ENCODE measurements at places on chromosomes 2 and 18. TPM values are rescaled to one million over a fixed set of nuclear protein-coding genes. Genes with fewer than 3 reads are reported as not detected.

Gene MYO3B
- not detected for total RNA-seq

Gene DSG1
- total RNA-seq, result not detected

Gene DYSF
- total RNA-seq, result 54.1 TPM

Gene MDH1B
- 0.19 TPM for total RNA-seq

Gene CKAP2L
- not detected for total RNA-seq

Gene KLHL14
- total RNA-seq, result 0.45 TPM

Gene MEIS1
- 31.7 TPM for total RNA-seq

Gene CNDP1
- not detected for total RNA-seq

Gene MTA3
- total RNA-seq, result 35.2 TPM

Gene PARD6G
- total RNA-seq, result 3.6 TPM

Gene MEP1B
- total RNA-seq, result 0.42 TPM

Gene TEX44
- total RNA-seq, result not detected

Gene CEP192
- 13.5 TPM for total RNA-seq

Gene LCT
- total RNA-seq, result 0.77 TPM

Gene TNS1
- total RNA-seq, result 449 TPM

Gene COBLL1
- 85.9 TPM for total RNA-seq

Gene ABCB11
- 0.06 TPM for total RNA-seq

Gene GYPC
- total RNA-seq, result 175 TPM

Gene RNF125
- 15.8 TPM for total RNA-seq

Gene EPG5
- total RNA-seq, result 22.8 TPM

Gene CHRNG
- not detected for total RNA-seq

DNA sequence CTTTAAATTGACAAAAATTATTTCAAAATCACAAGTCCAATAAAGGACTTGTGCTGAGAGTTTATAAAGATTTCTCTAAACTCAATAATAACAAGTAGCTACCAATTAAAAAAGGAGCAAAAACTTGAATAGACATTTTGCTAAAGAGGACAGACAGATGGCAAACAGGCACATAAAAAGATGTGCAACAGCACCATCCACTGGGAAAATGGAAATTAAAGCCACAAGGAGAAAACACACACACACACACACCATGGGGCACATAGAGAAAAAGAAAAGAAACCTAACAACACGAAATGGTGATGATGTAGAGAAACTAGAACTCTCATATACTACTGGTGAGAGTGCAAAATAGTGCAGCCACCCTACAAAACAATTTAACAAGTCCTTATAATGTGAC, 12.6 kb upstream of the SLC9A4 start:
- no peak for DNase-seq

GRCh38 chr2:215832791-215833190, 180.6 kb downstream of the MREG start:
- no peak for DNase-seq

DNA sequence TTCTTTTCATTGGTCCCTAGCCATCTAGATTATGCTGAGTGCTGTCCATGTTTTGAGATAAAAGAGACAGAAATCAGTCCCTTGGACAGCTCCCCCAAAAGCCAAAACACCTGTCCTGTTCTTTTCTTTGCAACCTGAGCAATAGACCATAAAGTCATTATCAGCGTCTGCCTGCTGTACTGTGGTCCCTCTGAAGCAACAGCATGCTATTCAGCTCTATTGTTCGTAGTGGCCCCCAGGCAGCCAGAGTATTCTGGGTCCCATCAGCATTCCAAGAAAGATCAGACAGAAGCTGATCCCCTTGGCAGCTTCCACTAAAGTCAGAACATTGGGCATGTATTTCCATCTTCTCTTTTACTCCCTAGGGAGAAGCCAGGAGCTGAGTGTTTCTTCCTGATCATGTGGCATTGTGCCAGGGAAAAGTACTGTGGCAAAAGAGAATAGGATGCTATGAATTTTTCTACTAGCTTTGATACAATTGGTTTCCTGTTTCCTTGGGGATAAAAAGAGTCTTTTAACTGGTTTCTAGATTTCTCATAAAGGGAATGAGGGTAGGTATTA, 33.6 kb upstream of the ZSWIM2 start:
- DNase-seq, result no peak

GRCh38 chr18:34809451-34810072, 99.5 kb downstream of the DTNA start:
- no peak for DNase-seq

GRCh38 chr2:70516596-70516995, 37.0 kb downstream of the TGFA start:
- DNase-seq, result no peak

- no peak for DNase-seq
These were observed 81.1 kb downstream of the MBOAT2 start for GRCh38 chr2:8922431-8922830.

DNA sequence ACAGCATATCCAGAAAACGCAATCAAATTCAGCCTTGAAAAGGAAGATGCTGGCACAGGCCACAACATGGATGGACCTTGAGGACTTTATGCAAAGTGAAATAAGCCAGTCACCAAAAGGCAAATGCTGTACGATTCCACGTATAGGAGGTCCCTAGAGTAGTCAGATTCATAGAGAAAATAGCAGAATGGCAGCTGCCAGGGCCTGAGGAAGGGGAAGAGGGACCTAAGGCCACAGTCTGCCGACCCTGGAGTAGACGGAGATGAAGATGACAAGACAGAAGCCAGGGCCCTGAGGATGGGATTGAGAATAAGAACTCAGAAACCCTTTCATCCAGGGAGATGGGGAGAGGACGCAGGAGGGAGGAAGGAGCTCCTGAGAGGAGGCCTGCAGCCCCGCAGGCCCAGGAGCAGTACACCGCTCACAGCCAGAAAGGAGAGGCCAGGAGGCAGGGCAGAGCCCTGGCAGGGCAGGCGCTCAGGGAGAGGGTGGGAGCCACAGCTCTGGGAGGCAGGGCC, 8.1 kb upstream of the MTERF4 start:
- no peak for DNase-seq

DNA sequence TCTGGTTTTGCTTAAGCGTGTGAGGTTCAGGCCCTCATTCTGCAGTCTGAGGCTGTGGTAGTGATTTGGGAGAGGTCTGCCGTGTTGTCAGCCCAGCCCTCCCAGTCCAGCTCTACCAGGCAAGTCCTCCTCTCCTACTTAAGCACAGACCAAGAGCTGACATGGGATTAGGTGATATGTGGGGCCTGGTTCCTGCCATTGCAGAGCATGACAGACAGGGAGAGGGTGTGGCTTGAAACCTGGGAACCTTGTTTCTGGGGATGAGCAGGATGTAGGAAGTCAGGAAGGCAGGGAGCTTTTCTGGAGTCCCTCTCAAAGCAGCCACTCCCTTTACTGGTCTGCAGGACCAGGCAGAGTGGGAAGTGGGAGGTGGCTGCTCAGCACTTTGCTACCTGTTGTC, 38.6 kb downstream of the PTPRM start:
- no peak for DNase-seq

- DNase-seq, result no peak
These were observed 36.7 kb upstream of the OSBPL6 start for GRCh38 chr2:178157574-178157973.

- no peak for DNase-seq
These were observed 215.3 kb upstream of the SETBP1 start for GRCh38 chr18:44465381-44465841.

DNA sequence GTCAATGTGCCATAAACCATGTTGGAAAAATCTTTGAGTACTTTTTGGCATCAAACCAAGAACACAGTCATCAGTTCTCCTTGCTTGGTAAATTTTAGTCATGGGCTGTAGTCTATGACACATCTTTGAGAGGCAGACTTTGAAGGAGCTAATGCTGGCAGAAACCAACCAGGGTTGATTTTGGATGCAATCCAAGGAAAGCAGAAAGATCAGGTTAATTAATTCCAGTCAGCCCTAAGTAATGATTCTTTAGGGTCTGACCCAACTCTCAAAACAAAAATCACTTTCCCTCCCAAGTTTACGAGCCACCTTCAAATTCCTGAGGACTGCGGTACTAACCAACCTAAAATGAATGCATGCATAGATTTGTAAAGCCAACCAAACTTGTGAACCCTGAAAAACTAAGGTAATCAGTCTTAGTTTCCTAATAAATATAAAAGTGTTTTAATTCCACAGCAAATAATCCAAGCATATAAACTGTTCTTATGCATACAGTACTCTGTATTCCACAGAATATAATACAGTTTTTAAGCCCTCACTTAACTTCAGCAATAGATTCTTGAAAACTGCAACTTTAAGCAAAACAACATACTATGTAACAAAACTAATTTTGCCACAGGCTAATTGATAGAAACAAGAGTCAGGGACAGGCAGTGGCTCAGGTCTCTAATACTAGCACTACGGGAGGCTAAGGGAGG, 22.0 kb downstream of the AP1S3 start:
- no peak for DNase-seq

- DNase-seq, result no peak
These were observed 6.1 kb upstream of the PAX3 start for GRCh38 chr2:222304737-222305515.

DNA sequence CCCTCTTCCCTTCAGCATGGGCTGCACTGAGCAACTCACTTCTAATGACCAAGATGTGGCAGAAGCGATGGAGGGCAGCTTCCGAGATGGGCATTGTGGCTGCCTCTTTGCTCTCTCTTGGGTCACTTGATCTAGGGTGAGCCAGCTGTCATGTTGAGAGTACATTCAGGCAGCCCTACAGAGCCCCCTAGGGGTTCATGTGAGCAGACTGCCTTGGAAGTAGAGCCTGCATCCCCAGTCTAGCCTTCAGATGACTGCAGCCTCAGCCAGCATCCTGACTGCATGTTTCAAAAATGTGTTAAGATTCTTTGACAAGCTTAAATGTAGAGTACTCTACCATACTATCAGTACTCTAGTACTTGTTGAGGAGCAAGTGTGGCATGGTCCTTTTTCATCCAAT, 143.9 kb downstream of the NCK2 start:
- DNase-seq, result no peak

DNA sequence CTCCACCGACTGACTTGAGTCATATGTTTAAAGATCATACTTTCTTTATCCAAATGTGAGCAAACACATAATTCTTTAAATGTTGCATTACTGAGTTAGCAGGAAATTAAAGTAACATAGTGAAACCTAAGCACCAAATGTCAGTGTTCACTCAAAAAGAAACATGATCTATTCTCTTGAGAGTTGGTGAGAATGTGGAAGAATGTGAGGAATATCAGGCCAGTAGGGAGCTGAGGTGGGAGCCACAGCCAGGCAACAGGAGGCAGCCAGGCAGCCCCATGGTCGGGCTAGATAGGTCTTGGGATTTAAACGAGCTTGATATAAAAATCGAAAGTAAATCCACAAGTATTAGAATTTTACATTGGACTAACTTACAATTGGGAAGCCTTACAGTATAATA, 198.1 kb upstream of the SH3BP4 start:
- no peak for DNase-seq

GRCh38 chr2:150011161-150011730, 423.7 kb upstream of the MMADHC start:
- no peak for DNase-seq

GRCh38 chr18:25141399-25141798, 210.6 kb downstream of the ZNF521 start:
- DNase-seq, result no peak

DNA sequence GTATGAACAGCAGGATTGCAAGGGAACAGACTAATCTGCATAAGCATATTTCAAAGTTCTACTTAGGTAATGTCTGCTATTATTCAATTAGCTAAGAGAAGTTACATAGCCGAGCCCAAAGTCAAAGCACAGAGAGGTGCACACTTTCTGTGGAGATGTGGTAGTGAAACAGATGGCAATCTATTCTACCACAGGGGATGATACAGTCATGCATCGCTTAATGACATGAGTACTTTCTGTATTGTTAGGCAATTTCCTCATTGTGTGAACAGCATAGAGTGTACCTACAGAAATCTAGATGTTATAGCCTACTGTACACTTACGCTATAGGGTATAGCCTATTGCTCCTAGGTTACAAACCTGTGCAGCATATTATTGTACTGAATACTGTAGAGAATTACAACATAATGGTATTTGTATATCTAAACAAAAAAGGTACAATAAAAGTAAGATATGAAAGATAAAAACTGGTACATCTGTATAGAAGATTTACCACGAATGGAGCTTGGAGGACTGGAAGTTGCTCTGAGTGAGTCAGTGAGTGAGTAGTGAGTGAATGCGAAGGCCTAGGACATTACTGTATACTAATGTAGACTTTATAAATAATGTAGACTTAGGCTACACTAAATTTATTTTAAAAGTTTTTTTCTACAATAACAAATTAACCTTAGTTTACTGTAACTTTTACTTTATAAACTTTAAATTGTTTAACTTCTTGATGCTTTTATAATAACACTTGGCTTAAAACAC, 197.6 kb downstream of the MBD5 start:
- DNase-seq, result no peak

GRCh38 chr2:216793386-216793785, 66.5 kb downstream of the TNP1 start:
- no peak for DNase-seq

DNA sequence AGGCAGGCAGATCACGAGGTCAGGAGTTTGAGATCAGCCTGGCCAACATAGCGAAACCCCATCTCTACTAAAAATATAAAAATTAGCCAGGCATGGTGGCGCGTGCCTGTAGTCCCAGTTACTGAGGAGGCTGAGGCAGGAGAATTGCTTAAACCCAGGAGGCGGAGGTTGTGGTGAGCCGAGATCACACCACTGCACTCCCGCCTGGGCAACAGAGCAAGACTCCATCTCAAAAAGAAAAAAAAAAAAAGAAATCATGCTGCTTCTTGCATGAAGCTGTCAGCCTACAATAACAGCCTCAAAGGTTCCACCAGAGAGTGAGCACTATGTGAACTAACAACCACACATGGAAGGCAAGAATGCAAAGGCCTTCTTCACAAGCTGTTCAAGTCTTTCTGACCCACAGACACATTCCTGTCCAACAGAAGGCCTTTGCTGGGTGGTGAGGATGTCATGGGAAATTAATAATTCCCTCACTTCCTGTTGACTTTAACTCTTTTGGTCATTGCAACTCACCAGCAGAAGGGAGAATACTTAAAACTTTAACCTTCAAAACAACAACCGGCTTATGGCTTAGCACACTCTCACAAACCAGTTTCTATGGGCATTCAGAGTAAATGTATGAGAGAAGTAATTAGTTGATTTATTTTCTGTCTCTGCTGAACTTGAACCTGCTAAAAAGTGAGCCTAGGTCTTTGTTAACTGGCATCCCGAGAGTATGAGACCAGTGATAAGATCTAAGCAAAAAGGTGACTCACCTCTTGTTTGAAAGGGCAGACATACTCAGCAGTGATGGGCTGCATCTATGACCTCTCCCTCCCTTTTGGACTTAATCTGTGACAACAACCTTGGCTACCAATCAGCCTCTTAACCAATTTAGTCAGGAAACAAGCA, 11.8 kb downstream of the PLEKHM3 start:
- no peak for DNase-seq

DNA sequence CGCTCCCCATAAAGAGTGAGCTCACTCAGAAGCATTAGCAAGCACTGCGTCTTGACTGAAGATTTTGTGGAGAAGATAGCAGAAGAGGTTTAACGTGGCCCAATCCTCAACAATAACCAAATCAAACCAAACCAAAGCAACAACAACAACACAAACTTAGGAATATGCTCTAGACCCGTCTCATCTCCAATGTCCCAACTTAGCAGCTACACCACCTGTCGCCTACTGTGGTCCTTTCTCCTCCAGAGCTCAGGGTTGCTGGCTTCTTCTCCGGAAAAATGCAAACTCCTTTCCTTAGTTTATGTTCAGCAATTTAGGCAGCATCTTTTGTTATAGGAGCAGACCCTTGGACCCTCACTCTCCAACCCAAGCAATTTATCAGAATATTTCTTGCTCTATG, 301.4 kb downstream of the ZNF521 start:
- DNase-seq, result no peak

Data from mesenteric fat pad (tissue), 1 donor.